ENCODE measurements at places on chromosomes 11 and 22. TPM values are rescaled to one million over a fixed set of nuclear protein-coding genes. Genes with fewer than 3 reads are reported as not detected.

CYP2D6 gene
- total RNA-seq, result not detected

SLC22A25 gene
- total RNA-seq, result not detected

MIOX gene
- not detected for total RNA-seq

MS4A15 gene
- not detected for total RNA-seq

BBOX1 gene
- total RNA-seq, result not detected

POU2AF1 gene
- not detected for total RNA-seq

GRIA4 gene
- 1.2 TPM for total RNA-seq

SNX32 gene
- 1.6 TPM for total RNA-seq

UEVLD gene
- total RNA-seq, result 35.2 TPM

DNA sequence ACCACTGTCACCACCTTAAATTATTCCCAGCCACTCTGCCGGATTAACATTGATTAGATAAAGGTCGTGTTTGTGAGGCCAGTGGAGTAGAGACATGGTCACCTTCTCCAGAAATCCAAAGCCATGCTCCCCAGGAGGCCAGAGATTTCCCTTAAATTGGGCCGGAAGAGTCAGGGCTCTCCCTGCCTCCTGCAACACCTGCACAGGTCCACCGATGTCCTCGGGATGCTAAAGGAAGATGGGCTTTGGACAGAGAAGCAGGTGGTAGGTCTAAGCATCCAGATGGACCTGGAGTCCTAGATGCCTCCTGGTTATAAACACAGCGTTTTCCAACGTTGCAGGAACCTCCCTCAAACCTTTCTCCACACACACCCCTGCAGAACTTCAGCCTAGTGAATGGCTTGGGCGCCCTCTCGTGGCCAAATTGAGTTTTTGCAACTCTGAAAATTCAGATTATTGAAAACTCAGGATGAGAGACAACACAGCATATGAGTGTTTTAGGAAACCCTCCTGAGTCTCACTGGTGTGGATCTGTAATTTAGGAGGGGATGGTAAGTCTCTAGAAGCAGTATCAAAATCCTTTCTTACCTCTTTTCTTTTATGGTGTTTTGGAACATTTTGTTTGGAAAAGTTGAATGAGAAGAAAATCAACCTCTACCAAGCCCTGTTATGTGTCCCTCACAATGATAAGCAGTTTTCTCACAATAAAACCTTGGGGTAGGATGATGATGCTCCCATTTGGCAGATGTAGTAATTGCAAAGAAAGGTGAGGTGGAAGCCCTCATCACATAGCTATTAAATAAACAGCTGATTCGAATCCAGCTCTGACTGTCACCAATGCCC is 109.6 kb downstream of the RRAS2 start:
- DNase-seq, result peak; percentile 71

DNA sequence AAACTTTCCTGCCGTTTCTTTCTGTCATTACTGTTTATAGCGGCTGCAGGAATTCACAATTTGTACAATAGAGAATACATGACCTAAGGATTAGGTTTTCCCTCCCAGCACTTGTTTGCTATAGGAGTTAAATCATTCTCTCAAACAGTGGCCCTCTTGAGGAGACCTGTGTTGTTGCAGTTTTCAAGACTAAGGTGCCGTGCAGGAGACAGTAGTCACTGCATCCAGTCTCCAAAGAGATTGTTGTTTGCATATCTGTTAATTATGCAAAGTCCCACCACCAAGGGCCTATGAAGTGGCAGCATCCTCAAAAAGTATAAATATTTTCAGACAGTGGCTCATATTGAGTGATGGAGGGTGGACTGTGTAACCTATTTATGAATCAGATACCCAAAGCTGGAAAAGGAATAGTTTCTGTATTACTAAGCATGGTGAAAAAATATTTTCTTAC is 2.3 kb downstream of the PRSS23 start:
- peak; percentile 69 for DNase-seq

DNA sequence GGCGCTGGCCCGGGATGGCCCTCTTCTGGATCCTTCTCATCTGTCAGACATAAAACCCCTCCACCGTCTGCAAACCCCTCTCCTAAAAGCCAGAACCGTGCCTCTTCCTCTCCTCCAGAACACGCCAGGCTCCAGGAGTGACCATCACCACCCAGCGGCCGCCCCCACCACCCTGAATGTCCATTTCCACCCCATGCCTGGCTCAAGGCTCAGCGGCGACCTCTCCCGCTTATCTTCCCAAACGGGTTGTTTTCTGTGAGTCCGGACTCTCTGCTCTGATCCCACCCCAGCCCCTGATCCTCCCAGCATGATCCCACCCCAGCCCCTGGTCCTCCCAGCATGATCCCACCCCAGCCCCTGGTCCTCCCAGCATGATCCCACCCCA is 37.6 kb downstream of the CELSR1 start:
- no peak for DNase-seq

- DNase-seq, result peak; percentile 29
Measured at GRCh38 chr11:46387919-46388618, 3.5 kb downstream of the CHRM4 start.

DNA sequence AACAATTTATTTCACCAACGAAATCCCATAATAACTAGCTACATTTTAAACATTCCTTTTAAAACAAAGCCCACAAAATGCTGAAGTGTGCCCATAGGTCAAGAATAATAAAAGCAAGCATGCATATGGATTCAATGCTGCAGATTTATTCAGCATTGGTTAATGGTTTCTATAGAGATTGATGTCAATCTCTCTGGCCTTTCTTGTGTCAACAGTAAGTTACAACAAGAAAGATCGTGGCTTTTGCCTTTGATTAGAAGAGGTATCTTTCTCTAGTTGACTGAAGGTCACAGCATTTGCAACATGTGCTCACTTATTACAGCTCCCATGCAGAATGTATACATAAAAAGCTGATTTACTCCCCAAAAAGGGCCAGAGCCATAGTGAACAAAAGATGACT is 1.4 kb upstream of the SOX6 start:
- DNase-seq, result no peak

- no peak for DNase-seq
Measured at GRCh38 chr11:8178297-8178696, 9.5 kb upstream of the RIC3 start.

- no peak for DNase-seq
Measured at GRCh38 chr11:43458486-43458885, 99.8 kb downstream of the TTC17 start.

DNA sequence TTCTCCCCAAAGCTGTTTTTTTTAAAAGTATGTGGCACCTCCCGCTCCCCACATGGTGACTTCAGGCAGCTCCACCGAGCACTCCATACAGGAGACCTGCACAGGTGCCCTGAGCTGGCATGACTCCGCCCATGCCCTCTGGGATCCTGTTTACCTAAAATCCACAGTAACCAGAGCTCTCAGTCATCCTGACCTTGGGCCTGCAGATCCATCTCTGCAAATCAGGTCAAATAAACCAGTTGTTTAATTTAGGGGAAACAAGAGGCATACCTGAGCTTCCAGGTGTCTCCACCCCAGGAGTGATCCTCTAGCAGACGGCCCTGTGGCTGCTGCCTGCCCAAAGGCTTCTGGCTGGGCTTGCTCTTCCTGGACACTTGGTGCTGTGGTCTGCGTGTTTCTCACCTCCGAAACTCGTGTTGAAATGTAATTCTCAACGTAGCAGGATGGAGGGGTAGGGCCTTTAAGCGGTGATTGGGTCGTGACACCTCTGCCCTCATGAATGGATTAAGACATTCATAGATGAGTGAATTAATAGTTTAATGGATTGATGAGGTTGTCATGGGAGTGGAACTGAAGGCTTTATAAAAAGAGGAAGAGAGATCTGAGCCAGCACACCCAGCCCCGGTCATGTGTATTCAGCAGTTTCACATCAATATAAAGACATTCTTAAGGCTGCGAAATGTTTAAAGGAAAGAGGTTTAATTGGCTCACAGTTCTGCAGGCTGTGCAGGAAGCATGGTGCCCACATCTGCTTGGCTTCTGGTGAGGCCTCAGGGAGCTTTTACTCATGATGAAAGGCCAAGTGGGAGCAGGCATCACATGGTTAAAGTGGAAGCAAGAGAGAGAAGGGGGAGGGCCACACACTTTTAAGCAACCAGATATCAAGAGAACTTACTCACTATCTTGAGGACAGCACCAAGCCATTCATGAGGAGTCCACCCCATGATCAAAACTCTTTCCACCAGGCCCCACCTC is 34.1 kb downstream of the LINC01488 start:
- DNase-seq, result no peak

DNA sequence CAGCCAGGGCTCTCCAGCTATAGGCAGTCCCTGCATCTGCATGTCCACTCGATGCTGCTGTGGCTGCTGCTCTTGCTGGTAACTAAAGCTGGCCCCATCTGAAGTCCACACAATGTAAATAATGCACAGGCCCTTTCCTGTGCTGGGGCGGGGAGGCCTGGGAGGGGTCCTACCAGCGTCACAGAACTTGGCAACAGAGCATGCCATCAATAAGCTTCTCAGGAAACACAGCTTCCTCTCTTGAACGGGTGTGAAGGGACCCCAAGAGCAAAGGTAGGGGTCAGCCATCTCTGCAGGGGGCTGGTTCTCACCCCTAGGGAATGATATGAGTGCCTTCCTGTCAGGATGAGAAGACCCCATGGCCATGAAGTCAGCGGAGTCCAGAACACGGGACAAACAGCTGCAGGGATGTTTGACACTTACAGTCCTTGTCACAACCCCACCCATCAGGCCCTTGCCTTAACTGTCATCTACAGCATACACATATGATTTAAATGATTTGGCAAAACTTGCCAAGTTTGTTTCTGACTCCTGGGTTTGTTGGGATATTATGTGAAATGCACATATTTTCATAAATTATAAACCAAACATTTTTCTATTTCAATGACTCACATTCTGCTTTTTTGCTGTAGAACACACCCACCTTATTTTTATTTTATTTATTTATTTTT is 39.1 kb upstream of the LYVE1 start:
- DNase-seq, result no peak

- peak; percentile 85 for DNase-seq
Measured at GRCh38 chr11:61733120-61733978, 19.1 kb upstream of the MYRF start.

GRCh38 chr22:49606562-49607290 is 220.9 kb downstream of the BRD1 start:
- DNase-seq, result no peak

- DNase-seq, result no peak
Measured at GRCh38 chr11:44018829-44019228, 29.0 kb upstream of the ACCSL start.

GRCh38 chr22:49617866-49618676 is 209.6 kb downstream of the BRD1 start:
- no peak for DNase-seq

Data from fibroblast of the aortic adventitia (primary cell).